ENCODE measurements at places on chromosomes 1 and 21.

DNA sequence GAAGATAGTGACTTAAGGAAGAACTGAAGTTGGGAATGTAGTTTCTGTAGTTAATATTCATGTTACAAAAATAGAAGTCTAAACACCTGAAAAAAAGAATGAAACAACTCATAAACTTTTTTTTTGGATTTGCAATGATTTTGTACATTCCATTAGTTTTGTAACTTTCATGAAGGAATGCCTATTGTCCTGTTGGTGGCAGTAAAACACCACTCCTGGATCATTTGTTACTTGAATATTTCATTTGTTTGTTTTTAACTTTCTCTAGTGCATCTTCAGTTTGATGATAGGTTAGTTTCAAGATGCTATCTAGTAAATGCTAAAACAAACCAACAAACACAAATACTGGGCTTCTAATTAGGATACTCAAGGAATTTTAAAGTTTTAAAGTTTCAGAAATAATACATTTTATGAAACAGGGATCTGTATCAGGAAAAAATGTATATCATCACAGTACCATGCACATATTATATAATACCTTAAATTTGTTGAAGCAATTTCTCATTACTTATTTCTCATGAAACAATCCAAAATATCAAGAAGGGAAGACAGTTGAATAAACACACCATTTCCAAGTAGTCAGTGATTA, 229.7 kb upstream of the CACYBP start:
- DNase-seq: peak; percentile 62

GRCh38 chr1:41724926-41725325, 193.8 kb downstream of the HIVEP3 start:
- DNase-seq: no peak

GRCh38 chr1:216209125-216209524, 214.1 kb downstream of the USH2A start:
- DNase-seq: no peak

DNA sequence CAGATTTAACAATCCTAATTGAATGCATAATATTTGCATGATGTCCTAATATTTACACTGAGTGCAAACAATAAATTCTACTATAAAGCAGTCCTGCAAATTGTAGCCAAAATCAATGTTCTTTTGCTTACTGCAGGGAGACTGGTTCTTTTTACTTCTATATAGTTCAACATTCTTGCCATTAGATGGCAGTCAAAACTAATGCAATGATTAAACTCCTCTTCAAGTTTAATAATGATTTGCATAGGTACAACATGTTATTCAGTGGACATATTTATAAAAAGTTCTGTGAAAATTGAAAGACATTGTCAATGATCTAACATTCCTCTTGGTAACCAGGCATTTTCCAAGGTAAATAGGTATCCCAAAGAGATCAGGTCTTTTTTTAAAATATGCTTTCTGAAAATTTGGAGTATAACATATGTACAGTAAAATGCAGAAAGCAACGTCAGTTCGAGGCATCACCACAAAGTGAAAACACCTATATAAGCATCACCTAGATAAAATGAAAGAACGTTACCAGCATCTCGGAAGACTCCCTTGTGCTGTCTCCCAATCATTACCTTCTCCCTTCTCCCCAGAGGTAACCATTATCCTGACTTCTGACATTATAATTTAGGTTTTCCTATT, 9.8 kb upstream of the FNBP1L start:
- peak; percentile 45 for DNase-seq

- DNase-seq: peak; percentile 84
Measured at GRCh38 chr1:155000726-155001424, 1.7 kb upstream of the ZBTB7B start.

- DNase-seq: peak; percentile 73
Measured at GRCh38 chr21:36647279-36648093, 51.4 kb upstream of the SIM2 start.

- no peak for DNase-seq
Measured at GRCh38 chr1:113684153-113684541, 75.1 kb downstream of the PHTF1 start.

DNA sequence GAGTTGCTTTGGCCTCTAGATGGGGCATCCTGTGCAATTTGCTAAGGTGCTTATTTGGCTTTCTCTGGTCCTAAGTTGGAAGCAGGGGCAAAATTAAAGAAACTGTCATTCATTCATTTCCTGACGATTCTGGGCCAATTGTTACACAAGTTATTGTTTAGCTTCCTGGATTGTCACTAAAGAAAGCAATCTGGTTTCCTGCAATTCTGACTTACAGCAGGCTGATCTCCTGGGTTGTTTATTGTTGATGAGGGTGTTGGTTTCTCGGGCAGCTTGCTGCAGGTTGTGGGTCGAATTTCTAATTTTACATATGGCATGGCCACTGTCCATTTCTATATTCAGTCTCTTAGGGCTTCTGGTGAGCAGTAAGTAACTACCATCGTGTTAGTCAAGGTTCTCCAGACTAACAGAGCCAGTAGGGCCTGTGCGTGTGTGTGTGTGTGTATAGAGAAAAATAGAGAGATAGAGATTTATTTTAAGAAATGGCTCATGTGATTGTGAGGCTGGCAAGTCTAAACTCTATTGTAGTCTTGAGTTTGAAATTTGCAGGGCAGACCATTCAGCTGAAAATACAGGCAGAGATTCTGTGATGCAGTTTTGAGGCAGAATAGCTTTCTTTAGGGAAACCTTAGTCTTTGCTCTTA, 30.4 kb downstream of the CTH start:
- no peak for DNase-seq

- no peak for DNase-seq
Measured at GRCh38 chr1:156475568-156476500, 24.7 kb downstream of the MEF2D start.

GRCh38 chr1:51219022-51219421, 17.1 kb upstream of the RNF11 start:
- no peak for DNase-seq

DNA sequence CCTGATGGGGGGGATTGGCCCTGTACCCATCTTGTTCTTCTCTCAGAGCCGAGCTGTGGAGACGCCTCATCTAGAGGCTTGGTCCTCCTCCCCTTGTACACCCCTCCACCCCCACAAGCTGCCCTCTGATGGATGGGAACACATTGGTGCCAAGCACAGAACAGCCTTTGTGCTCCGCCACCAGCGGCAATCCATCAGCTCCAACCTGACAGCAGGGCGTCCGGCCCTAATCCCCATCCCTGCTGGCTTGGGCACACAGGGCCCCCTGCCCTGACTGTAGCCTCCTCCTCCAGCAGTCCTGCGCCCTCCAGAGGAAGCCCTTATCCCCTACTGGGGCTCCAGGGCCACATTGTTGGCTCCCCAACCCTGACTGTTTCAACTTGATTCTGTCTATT, 3.8 kb upstream of the MYOG start:
- no peak for DNase-seq

DNA sequence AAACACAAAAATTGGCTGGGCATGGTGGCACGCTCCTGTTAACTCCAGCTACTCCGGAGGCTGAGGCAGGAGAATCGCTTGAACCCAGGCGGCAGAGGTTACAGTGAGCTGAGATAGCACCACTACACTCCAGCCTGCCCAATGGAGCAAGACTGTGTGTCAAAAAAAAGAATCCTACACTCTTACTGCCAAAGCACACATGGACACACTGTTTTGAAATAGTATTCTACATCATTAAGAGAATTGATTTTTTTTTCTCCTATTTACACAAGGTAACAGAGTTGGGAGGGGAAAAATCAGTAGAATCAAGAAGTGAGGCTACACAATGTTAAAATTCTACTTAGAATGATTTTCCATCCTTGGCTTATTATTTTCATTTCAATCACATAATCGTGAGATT, 42.1 kb upstream of the SDC3 start:
- DNase-seq: no peak

DNA sequence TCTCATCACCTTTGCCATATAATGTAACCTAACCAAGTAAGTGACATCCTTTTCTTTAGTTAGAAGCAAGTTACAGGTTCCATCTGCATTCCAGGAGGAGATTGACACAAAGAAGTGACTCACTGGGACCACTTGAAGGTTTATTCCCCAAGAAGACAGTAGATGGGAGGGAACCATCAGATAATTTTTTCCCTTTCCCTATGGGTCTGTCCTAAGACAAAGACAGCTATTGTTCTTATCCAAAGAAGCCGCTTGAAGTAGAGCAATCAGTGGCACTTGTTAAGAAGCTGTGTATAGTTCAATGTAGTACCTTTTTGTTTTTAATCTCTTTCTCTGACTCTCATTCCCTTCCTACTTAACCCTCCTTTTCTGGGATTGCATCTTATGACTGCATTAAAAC, 139.9 kb upstream of the B3GALT2 start:
- peak; percentile 74 for DNase-seq

- no peak for DNase-seq
Measured at GRCh38 chr1:163076981-163077761, 8.0 kb downstream of the RGS4 start.

- DNase-seq: no peak
Measured at GRCh38 chr1:23638786-23639241, 52.8 kb upstream of the RPL11 start.

- DNase-seq: no peak
Measured at GRCh38 chr1:103457886-103458455, 67.5 kb upstream of the RNPC3 start.

DNA sequence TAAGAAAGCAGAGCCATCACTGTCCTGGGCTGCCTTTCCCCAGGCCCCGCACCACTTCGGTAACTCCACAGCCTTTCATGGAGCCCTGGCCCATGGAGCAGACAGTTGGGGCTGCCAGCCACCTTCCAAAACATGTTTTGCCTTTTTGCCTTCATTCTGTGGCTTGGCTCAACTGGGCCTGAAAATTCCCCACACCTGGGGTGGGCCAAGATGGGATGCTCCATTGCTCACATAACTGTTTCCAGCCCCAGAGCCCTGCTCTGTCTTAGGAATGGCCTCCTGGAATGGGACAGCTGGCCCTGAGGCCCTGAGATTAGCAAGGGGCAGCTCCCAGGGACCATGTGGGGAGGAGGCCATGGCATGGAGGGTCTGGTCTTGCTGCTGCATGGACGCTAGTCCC, 10.9 kb upstream of the PRELP start:
- no peak for DNase-seq

DNA sequence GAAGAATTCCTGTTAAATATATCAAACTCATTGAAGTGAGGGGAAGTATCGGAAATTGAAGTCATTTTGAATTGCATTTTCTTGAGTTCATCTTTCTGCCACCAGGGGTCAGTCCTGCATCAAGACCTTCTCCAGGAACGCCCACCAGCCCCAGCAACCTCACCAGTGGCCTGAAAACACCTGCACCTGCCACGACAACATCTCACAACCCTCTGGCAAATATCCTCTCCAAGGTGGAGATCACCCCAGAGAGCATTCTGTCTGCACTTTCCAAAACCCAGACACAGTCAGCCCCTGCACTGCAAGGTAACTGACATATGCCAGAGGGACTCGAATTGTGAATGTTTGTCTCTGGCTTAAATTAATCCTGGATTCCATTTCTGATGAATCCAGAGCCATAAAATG, 22.8 kb upstream of the TARS2 start:
- DNase-seq: peak; percentile 60

DNA sequence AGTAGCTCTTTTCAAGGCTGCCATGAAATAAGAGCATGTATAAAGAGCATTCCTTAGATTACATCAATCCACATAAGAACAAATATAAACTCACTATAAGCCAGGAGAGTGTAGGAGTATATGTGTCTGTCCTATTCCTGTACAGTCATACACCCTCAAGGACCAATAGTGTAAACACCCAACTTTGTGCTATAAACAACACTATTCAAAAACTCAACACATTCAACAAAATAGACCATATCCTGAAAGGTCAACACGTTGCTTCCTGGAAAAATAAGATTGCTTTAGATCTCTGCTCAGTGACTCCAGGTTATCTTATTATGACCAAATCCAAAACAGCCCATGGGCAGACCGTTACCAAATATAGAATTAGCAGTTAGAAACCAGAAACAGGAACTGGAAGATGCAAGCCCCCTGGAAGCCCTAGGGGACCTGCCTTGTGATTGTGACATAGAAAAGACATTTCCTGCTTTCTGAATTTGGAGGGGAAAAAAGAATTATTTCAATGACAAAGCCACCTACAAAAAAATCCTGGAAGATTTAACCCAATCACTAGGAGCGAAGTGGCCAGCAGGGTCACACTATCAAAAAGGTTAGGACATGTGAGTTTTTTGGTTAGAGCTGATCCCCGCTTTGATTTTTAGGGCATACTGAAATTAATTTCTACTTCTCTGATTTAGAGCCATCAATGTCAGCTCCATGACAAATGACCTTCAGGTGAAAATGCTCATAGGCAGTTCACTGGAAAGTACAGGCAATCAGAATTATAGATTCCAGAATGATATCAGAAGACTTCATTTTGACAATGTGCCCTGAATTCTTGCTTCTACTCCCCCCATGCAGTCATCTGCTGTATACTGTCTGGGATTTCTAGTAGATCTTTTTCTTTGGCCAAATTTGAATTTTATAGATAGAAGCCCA, 59.9 kb downstream of the LRRC8C start:
- no peak for DNase-seq

DNA sequence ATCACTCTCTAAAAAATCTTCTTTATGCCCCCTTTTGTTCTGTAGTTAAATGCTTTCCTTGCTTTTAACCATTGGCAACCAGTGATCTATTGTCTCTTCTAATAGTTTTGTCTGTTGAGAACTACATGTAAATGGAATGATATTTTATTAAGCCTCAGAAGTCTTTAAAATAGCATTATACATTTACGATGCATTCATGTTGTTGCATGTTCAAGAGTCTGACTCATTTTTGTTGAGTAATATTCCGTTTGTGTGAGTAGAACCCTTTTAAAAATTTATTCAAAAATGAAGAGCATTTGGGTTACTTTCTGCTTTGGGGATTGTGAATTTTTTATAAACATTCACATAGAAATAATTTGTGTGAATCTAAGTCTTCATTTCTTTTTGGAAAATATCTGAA, 1352.9 kb downstream of the NCAM2 start:
- DNase-seq: no peak

DNA sequence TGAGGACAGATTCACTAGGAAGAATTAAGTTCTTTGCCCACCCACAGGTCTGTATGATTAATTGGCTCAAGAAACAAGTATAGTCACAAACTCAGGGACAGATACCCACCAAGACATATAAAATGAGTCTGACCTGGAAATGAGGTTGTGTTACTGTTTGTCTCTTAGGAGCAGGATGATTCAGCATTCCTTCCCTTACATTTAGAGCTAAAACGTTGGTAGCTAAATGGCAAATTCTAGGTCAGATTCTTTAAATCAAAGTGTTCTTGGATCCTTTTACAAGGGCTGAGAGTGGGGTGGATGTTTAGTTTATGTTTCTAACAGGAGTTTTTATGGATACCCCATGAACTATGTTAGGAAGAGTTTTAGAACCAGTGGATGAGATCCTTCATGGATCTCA, 4.7 kb downstream of the RIMKLA start:
- peak; percentile 10 for DNase-seq
